Inflammatory macrophage (primary cell): ENCODE measurements at places on chromosomes 7 and 10.

DNA sequence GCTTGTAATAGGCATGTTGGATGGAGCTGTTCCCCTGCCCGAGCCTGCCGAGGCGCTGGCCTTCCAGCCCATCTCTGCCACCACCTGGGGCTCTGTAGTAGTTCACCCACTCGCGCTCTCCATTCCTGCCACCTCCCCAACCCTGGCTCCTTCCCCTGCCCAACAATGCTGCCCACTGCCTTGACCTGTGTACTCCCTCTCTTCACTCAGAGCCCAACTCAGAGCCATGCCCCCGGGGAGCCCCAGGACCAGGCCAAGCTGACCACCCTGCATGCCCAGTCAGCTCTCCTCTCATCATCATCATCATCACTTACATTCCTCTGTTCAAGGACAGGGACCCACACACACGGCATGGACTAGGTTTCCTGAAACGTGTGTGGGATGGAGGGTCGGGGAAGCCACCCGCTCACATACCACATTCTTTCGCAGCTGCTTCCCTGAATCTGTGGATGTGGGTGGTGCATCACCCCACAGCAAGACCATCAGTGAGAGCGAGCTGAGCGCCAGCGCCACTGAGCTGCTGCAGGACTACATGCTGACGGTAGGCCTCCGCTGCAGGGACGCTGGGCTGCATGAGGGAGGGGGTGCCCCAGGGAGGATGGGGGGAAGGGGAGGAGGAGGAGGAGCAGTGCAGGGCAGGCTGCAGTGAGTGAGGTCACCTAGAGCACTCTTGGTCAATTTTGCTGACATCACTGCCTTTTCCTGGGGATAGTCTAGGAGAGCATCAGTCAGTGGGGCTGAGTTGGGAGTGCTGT is 15.6 kb downstream of the NACAD start:
- peak; percentile 45 for DNase-seq

GRCh38 chr10:44990302-44990655 is 10.4 kb upstream of the ZNF22 start:
- no peak for DNase-seq

GRCh38 chr7:83492802-83493201 is 156.1 kb downstream of the SEMA3E start:
- no peak for DNase-seq

DNA sequence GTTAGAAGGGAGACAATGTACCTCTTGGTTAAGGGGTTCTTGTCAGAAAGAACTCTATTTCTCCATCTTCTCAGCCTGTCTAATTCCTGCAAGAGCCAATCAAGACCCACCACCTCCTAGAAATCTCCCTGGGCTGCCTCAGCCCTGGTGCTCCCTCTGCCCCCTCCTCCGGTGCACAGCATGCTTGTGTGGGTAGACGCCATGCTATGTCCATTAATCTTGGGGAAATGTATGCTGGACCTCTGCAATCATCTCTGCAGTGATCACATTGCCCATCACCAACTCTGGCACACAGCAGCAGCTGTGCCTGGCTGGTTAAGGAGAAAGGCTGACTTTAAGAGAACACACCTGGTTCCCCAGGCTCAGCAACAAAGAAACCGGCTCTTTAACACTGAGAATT is 37.3 kb downstream of the SH3PXD2A start:
- DNase-seq = no peak

GRCh38 chr10:86259901-86260562 is 106.6 kb downstream of the GRID1 start:
- no peak for DNase-seq

DNA sequence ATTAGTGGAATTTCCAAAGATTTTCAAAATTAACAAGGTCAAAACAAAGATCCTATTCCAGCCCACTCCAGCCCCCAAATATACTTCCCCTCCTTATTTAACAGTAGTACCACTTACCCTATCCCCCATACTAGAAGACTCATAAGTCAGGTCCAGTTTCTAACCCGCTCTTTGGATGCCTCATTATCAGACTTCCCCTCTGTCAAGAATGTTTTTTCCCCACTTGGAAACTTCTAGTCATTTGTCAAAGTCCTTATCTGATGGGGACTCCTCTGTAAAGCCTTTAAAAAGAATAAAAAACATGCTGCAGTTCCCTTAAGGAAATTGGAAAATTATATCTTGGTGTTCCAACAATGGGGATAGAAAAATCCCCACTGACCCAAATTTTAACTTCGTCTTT is 70.1 kb downstream of the IMMP2L start:
- no peak for DNase-seq

GRCh38 chr7:90726623-90727022 is 130.5 kb downstream of the CDK14 start:
- no peak for DNase-seq

DNA sequence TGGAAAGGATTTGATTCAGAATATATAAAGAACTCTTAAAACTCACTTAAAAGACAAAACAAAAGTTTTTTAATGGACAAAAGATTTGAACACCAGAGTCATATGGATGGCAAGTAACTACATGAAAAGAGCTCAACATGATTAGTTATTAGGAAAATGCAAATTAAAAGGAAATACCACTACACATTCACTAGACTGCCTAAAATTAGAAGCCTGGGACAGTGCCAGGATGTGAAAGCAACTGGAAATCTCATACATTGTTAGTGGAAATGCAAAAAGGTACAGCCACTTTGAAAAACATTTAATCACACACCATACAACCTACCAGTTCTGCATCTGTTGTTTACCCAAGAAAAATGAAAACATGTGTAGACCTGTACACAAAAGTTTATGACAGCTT is 48.8 kb downstream of the RALA start:
- no peak for DNase-seq

DNA sequence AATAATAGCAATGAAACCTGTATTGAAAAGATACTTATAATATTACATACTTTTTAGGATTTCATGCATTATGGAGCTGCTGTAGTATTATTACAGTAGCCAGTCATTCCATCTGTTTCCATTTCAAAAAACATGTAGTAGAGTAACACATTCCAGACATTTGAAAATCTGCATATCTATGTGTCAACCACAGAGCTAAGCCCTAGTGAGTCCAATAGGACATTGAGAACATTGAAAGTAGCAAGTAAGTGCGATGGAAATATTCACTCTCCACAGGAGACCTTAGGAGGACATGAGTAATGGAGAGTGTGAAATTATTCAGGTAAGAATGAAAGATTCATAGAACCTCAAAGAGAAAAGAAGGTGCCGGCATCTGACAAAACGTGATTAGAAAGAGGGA is 15.3 kb downstream of the NSMCE4A start:
- no peak for DNase-seq

- no peak for DNase-seq
Observed at GRCh38 chr7:46710927-46711326, 789.9 kb upstream of the IGFBP3 start.

DNA sequence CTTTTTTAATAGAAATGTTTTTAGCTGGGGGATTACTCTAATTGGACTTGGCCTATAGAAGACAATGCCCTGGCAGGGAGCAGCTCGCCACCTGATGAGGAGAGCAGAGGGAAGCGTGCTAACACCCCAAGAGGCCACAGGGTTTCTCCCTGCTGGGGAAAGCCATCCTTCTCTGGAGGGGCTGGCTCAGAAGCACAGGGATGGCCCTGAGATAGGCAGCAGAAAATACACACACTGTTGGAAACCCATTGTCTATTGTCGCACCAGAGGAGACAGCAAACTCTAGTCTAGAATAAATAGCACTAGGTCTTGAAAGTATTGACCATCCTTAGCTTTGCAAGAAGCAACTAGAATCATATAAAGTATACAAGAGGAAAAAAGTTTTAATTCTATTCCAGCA is 5.4 kb downstream of the COBL start:
- no peak for DNase-seq

DNA sequence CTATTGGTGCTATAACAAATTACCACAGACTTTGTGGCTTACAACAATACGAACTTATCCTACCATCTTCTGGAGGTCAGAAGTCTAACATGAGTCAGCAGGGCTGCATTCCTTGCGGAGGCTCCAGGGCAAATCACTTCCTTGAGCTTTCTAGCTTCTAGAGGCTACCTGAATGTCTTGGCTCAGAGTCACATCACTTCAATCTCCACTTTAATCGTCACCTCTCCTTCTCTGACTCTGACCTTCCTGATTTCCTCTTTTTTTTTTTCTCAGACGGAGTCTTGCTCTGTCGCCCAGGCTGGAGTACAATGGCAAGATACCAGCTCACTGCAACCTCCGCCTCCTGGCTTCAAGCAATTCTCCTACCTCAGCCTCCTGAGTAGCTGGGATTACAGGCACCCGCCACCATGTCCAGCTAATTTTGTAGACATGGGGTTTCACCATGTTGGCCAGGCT is 44.6 kb upstream of the ANAPC16 start:
- peak; percentile 26 for DNase-seq

- DNase-seq = no peak
Observed at GRCh38 chr7:74443543-74444247, 10.0 kb upstream of the GTF2IRD1 start.

DNA sequence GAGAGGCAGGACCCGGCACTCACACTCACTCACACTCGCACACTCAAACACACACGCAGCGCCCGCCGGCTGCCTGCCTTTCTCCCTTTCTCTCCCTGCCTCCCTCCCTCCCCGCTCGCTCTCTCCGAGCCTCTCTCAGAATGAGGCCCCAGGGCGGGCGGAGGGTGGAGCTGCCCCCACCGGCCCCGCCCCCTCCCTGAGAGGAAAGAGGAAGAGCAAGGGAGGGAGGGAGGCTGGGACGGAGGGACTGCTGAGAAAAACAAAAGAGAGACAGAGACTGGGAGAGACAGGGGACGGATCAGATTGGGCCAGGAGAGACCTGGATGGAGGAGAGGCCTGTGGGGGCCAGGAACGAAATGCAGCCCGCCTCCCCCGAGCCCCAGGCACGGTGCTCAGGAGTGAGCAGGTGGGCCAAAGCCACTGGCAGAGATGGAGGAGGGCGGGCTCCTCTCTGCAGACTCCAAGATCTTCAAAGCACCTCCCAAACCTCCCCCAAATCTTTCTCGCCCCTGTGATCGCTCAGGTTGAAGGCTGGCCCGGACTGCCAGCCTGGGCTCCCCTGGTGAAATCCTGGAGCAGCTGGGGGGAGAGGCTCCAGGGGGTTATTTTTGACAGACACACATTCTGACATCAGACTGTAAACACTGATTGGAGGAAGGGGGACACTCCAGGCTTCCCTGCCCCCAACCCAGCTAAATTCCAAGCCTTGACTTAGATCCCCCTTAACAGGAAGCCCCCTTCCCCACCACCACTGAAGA is 5.1 kb downstream of the LDB1 start:
- DNase-seq = peak; percentile 81

- no peak for DNase-seq
Observed at GRCh38 chr10:24929056-24929544, 23.3 kb downstream of the PRTFDC1 start.

- peak; percentile 77 for DNase-seq
Observed at GRCh38 chr7:83936056-83936708, 258.4 kb downstream of the SEMA3A start.

DNA sequence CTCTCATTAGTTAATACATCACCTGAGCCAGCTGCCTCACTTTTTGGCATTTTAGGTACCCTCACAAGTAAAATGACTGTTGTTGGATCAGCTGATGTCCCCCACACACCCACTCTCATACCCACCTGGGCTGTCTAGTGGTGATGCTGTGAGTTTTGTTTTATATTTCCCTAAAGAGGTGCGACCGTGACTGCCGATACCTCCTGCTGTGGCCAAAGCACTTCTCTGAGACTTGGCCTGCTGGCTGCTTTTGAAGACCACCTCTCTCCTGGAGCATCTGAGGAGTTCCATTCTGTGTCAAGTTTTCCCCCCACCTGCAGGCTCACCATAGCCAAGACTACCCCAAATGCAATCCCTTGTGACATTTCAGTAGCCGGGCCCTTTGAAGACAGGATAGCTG is 6.4 kb upstream of the ACSL5 start:
- no peak for DNase-seq

GRCh38 chr7:71026680-71027079 is 105.3 kb upstream of the GALNT17 start:
- no peak for DNase-seq

GRCh38 chr10:124478515-124478914 is 16.9 kb downstream of the LHPP start:
- DNase-seq = no peak

GRCh38 chr10:114174695-114175188 is 739 bp upstream of the CCDC186 start:
- DNase-seq = peak; percentile 94

- DNase-seq = no peak
Observed at GRCh38 chr7:136728945-136729344, 139.5 kb upstream of the CHRM2 start.

DNA sequence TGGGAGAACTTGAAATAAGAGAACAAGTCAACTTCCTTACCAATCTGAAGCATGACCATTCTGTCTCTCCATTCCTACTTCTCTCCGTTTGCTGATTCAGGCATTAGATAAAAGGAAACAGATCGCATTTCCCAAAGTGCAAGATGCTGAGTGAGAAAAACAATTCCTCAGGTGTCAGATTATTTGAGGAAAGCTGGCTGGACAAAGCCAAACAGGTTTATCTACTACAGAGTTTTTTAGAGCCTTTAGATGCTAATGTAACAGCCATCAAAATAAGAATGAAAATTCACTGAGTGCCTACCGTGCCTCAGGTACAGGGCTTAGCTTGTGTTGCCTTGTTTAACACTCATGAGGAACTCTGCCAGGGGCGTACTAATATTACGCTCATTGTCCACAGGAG is 135.9 kb upstream of the MBL2 start:
- no peak for DNase-seq

DNA sequence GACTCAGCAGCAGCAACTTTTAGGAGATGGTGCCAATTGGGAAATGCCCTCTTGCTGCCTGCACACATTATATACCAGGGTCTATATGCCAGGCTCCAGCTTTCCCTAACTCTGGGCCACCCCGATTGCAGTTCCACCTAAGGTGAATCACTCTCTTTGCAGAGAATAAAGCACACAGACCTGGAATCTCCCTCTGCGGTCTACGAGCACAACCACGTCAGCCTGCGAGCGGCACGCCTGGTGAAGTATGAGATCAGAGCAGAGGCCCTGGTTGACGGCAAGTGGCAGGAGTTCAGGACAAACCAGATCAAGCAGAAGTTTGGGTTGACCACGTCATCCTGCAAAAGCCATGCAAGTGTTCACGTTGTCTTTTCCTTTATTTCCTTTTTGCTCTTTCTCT is 38.2 kb upstream of the PLEKHA1 start:
- DNase-seq = no peak

DNA sequence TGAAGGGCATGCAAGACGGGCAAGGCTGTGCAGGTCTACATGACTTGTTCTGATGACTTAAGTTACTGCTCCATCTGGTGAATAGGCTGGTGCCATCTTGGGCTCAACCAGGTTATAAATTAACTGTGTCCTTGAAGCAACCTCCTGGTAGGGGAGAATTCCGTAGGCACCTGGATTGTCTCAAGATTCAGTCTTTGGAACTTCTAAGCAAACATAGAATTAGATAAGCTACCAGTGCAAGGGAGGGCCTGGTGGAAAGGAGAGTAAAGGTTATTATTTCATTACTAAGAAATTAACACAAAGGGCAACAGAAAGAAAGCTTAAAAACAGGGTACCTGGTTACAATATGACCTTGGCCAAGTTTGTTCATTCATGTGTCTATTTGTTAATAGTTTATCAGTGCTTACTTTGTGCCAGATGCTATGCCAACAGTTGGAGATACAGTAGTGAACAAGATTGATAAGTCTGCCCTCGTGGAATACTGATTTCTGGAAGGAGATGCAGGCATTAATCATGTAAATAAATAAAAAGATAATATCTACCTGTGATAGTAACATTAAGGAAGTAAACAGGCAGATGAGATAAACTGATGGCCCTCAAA is 107.0 kb upstream of the PALS2 start:
- no peak for DNase-seq
